Cerebellar cortex (tissue), 1 donor: ENCODE measurements at places on chromosomes 2 and 18.

- no peak for DNase-seq
Measured at GRCh38 chr2:169158874-169159273, 89.5 kb downstream of the DHRS9 start.

GRCh38 chr18:52344881-52345280 lies 4.9 kb downstream of the DCC start:
- DNase-seq: no peak

- DNase-seq: no peak
Measured at GRCh38 chr18:61466736-61467135, 133.5 kb downstream of the CDH20 start.

- DNase-seq: no peak
Measured at GRCh38 chr2:176025932-176026331, 23.9 kb upstream of the LNPK start.

- DNase-seq: no peak
Measured at GRCh38 chr2:64979744-64980143, 9.5 kb upstream of the SLC1A4 start.

GRCh38 chr2:58042486-58042970 lies 4.1 kb upstream of the VRK2 start:
- DNase-seq: no peak

GRCh38 chr2:230636684-230637271 lies 75.9 kb upstream of the CAB39 start:
- no peak for DNase-seq

DNA sequence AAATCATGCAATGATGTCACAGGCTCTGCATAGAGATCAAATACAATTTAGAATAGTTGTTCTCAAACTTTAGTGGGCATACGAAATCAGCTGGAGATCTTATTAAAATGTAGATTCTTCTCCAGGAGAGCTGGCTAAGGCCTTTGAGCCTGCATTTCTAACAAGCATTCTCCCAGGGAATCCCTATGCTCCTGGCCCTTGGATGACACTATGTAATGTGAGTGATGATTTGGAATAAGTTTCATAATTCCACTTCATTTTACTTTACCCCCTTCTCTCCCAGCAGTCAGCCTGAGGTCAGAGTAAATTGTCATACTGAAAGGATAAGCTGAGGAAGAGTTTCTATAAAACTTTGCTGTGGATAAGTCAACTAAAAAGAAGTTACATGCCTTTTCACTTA lies 189.1 kb downstream of the UBE2E3 start:
- no peak for DNase-seq

DNA sequence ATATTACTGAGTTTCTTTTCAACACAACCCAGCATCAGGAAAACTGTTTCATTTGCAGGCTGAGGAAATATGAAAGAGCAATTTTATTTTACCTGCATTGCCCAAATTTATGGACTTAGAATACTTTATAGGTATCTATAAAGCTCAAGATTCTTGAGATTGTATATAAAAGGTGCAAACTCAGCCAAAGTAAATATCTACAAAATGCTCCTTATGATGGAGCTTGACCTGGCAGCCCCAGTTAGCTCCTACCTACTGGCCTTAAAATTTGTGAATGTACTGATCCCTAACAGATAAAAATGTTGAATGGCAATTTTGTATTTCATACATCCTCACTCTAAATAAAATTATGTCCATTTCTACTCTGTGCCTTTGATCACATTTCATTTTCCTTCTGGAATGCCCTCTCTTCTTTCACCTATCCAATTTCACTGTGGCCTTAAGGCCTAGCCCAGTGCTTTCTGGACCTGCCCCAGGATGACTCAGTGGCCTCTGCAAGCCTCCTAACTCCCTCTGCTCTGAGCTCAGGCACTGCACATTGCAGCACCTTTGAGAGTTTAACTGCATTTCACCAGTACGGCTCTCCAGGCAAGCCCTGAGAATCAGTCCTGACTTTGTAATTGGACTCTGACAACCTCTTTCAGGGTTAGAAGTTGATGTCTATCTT lies 125.9 kb downstream of the ANTXR1 start:
- no peak for DNase-seq

GRCh38 chr18:67216846-67217245 lies 299.7 kb downstream of the DSEL start:
- DNase-seq: no peak

DNA sequence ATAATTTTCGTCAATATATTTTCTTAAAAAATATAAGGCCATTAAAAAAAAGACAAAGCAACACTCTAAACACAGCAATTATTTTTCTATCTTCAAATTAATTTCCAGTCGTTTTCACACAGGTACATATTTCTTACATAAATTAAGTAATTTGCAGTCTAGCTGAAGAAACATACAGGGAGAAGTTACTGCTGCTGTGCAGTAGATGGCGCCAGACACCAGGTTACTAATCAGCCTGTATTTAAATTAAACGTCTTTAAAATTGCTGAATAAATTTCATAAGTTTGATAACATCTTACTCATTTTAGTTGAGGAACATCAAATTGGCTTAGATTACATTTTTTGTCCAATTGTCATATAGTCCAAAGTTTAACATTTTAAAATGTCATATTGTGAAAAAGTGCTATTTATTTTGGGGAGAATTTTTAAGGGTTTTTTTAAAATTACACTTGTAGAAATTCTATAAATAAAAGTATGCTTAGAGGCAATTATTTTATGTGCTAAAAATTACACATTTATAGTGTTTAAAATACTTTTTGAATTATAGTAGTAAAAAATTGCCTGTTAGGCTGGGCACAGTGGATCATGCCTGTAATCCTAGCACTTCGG lies 88.4 kb downstream of the PMAIP1 start:
- peak; percentile 42 for DNase-seq

GRCh38 chr2:177014946-177015345 lies 197.6 kb upstream of the HNRNPA3 start:
- DNase-seq: no peak

- no peak for DNase-seq
Measured at GRCh38 chr2:204108781-204109295, 172.3 kb downstream of the ICOS start.

GRCh38 chr18:25365242-25365641 lies 13.3 kb upstream of the ZNF521 start:
- DNase-seq: peak; percentile 81

DNA sequence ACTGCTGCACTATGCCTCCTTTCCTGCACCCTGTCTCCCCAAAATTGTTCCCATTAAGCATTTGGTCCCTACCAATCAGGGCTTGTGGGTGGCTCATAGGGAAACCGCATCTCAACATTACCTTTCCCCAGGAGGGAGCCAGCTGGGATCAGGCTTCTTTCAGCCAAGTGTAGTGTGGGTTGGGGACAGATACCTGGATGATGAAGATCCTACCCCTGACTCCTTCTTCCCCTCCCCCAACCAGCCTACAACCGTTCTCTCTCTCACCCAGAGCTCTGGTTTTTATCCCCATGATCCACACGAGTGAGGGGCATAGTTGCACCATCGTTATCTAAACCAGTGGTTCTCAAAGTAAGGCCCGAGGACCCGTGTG lies 40.0 kb downstream of the ACOXL start:
- DNase-seq: no peak

DNA sequence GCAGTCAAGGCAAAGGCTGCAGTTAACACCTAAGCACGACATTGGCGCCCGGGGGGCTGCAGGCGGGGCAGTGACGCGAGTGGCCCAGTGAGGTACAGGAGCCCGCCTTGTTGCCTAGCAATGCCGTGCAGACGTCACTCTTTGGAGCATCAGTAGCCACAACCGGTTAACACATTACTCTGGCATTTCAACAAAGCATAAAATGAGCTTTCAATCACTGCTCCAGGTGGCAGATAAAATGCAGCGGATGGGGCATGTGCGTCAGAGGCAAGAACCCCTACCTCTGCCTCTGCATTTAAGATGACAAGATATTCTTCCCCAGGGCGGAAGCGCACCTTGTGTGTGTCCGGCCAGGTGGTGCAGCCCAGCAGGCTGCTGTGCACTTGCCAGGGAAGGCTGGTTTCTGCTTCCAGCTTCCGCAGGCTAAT lies 139.4 kb downstream of the MTCL1 start:
- peak; percentile 96 for DNase-seq

- no peak for DNase-seq
Measured at GRCh38 chr2:158144914-158145625, 43.4 kb downstream of the UPP2 start.

GRCh38 chr18:8279781-8280330 lies 329.4 kb upstream of the RAB12 start:
- no peak for DNase-seq

- no peak for DNase-seq
Measured at GRCh38 chr2:99597616-99598015, 107.8 kb upstream of the REV1 start.

GRCh38 chr2:63051042-63051794 lies 588 bp downstream of the OTX1 start:
- DNase-seq: no peak

- no peak for DNase-seq
Measured at GRCh38 chr2:207284556-207285472, 119.1 kb upstream of the KLF7 start.

DNA sequence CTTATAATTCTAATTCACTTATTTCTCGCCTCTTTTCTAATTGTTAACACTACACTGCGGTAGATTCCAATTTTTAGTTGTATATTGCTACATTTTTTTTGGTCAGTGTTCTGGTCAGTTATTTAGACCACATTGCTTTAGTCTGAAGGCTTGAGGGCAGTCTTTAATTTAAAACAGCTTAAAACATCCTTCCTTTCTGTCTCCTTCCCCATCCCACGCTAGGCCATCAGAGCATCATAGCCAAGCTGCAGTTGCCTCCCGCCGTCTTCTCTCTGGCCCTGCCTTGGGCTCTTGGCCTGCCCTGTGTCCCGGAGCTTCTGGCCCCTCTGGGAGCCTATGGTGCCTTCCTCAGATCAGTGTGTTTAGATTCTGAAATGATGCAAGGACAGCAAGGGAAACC lies 52.6 kb upstream of the GLI2 start:
- no peak for DNase-seq

DNA sequence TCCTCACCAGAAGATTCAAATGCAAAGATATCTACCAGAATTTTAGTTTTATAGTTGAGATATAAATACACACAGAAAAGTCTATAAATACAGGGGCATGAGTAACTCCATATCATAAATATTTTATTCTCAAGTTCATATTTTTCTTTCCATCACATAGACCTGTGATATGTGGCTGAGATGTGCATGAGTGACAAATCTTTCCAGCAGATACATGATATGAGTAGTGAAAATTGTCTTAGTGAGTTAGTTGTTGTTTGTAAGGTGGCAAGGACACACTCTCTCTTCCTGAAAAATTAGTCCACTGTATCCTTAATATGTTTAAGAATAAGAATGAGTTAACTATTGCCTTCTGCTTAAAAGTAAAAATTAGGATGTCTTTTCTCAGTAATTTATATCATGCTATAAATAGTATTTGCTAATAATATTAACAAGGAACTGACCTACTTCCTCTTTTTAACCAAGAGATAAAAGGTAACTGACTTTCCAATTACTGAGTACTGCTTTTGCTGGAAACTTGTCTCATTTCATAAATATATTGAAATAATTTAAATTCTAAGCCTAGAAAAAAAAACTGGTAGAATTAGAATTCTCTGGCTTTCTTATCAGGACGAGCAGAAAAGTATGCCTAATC lies 85.2 kb upstream of the SESTD1 start:
- DNase-seq: no peak

GRCh38 chr2:240437861-240438809 lies 2.7 kb downstream of the GPC1 start:
- DNase-seq: peak; percentile 80

GRCh38 chr2:203878063-203878462 lies 10.5 kb downstream of the CTLA4 start:
- DNase-seq: no peak

GRCh38 chr2:237256887-237257286 lies 157.1 kb downstream of the COL6A3 start:
- DNase-seq: no peak

DNA sequence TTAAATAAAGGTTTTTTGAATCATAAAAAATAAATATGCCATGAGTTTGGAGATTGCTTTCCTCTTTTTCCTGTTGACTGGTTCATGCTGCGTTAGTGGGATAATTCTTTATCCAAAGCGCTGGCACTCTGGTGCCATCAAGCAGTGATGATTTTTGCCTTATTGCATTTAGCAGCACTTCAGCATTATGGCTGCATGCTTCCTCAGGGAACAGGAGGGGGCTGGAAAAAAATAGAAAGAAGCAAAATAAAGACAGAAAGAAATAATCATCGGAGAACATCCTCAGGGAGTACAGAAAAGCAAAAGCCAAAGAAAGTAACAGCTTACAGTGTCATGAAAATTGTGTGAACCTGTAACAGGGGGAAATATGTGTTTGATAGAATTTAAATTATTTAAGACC lies 1408.2 kb upstream of the PIK3C3 start:
- DNase-seq: peak; percentile 7

GRCh38 chr2:24221343-24222050 lies 46.6 kb downstream of the FAM228A start:
- no peak for DNase-seq

GRCh38 chr2:1947316-1947715 lies 203.0 kb upstream of the PXDN start:
- no peak for DNase-seq

DNA sequence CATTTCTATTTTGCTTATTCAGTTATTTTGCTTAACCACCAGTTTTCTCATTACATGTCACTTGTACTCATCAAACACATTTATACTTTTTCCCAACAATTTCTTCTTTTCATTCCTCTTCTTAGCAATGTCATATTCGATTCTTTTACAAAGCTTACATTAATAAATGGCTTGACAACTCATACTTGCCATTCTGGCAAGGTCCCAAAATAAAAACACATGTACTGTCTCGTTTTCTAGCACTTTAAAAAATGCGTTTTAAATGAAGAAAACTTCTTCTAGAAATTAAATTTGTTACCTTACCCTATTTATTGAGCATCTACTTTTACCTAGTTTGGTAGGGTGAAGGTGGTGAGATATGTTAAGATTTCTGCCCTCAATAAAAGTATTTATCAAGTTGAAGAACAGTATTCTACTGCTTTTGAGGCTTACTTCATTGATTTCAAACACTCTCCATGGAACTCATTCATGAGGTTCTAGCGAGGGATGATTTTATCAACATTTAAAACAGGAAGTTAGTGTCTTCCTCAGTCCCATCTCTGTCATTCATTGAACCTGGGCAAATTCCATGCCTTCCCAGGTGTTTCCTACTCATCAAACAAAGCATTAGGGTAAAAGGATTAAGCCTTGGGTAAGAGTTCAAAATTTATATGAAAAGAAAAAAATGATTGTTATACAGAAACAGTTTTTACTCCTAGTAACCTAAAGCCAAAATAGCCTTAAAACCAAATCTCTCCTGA lies 52.6 kb downstream of the CALCRL start:
- no peak for DNase-seq

GRCh38 chr18:31598021-31598805 lies 6.5 kb downstream of the TTR start:
- DNase-seq: peak; percentile 10
